CD4-positive, alpha-beta memory T cell (primary cell): ENCODE measurements at places on chromosomes 13 and 19. TPM values are rescaled to one million over a fixed set of nuclear protein-coding genes. Genes with fewer than 3 reads are reported as not detected.

DNA sequence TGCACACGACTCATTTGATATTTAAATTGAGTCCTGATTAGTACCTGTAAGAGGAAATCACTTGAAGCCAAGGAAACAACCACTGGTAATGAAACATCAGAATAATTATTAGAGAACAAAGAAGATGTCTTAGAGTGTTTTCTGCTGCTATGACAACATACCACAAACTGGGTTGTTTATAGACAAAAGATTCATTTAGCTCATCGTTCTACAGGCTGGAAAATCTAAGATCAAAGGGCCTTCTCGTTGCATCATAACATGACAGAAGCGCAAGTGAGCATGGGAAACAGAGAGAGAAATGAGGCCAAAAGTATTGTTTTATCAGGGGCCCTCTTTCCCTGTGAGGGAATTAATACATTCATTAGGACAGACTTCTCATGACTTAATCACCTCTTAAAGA, 1024.0 kb upstream of the PCDH9 start:
- H3K36me3 ChIP-seq, result no peaks in the 10 kb centered on the region
- H3K27me3 ChIP-seq, result no peaks in the 10 kb centered on the region
- no peaks in the 10 kb centered on the region for H3K4me1 ChIP-seq
- no peak overlapping the region for H3K4me3 ChIP-seq
- no peak overlapping the region for H3K27ac ChIP-seq

GRCh38 chr13:27267596-27267995, 3.0 kb upstream of the RASL11A start:
- H3K36me3 ChIP-seq, result no peaks in the 10 kb centered on the region
- DNase-seq, result no peak
- H3K4me3 ChIP-seq, result no peak overlapping the region
- no peak overlapping the region for H3K27ac ChIP-seq

Gene C19orf25
- 79.8 TPM for total RNA-seq

- no peak overlapping the region for H3K27ac ChIP-seq
- no peak for DNase-seq
- H3K4me3 ChIP-seq, result no peak overlapping the region
Observed at GRCh38 chr13:36543671-36544070, 111.4 kb downstream of the CCNA1 start.

Gene ATXN8OS
- not detected for total RNA-seq

DNA sequence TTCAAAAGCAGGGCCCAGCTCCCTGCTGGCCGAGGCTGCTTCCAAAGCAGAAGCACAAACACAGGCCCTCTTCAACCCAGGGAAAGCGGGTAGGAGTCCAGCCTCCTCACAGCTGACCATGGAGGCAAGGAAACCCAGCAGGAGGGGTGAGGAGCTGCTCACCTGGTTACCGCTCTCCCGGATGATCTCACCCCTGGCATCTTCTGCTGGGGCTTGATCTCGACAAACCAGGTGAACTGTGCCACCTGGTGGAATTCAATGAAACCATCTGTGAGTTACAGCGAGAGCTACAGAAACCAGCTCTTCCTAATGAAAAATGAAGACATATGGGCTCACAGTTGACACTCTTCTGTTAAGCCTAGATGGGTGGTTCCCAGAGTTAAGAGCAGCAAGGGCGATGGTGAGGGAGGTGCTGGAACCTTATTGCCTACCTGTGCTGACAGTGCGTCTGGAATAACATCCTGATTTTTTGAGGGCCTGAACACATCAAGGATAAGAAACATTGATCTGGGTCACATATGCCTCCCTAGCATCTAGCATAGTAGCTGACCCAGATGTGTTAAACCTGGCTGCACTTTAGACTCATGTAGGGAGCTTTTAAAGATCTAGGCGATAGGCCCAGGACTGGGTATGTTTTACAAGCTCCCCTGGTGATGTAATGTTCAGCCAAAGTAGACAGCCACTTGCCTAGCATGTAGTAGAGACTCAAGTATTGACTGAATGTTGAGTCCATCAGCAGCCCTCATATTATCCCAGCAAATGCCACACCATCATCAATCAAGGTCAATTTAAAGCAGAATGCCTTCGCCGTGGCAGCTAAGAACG, 6.1 kb downstream of the DHRS12 start:
- H3K27me3 ChIP-seq, result no peaks in the 10 kb centered on the region
- H3K4me3 ChIP-seq, result no peak overlapping the region
- H3K27ac ChIP-seq, result peak overlapping the region; percentile 11
- DNase-seq, result peak; percentile 67
- H3K36me3 ChIP-seq, result peaks cover 7% of the 10 kb centered on the region
- peaks cover 17% of the 10 kb centered on the region for H3K4me1 ChIP-seq

GRCh38 chr13:28041501-28041900, 53.0 kb upstream of the URAD start:
- no peaks in the 10 kb centered on the region for H3K27me3 ChIP-seq
- H3K4me1 ChIP-seq, result no peaks in the 10 kb centered on the region
- H3K4me3 ChIP-seq, result no peak overlapping the region
- no peaks in the 10 kb centered on the region for H3K36me3 ChIP-seq
- DNase-seq, result no peak
- no peak overlapping the region for H3K27ac ChIP-seq

Gene CD177
- total RNA-seq, result not detected

DNA sequence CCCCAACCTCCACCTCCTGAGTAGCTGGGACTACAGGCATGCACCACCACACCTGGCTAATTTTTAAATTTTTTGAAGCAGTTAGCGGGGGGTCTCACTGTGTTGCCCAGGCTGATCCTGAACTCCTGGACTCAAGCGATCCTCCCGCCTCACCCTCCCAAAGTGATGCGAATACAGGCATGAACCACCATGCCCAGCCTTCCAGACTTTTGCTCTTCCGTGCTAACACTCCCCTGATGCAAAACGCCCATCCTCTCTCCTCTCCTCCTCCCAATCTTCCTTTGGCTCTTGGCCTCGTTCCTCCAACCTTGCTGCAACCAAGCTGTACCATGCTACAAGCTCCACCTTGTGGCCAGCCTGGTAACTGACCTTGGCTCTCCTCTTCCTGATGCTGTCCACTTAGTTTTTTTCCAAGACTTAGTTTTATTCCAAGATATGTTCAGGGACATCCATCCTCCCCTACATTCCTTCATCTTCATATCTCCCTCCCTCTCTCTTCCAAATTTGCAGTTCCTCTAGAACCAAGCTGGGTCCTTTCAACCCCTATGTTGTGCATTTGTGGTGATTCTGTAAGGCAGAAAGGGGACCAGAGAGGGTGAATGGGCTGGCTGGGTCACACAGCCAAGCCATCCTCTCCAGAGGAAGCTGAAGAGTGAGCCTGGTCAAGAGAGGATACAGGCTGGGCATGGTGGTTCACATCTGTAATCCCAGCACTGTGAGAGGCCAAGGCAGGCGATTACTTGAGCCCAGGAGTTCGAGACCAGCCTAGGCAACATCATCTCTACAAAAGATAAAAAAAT, 32.8 kb downstream of the TINCR start:
- H3K27ac ChIP-seq, result no peak overlapping the region
- H3K4me1 ChIP-seq, result no peaks in the 10 kb centered on the region
- no peak overlapping the region for H3K4me3 ChIP-seq
- no peak for DNase-seq
- no peaks in the 10 kb centered on the region for H3K27me3 ChIP-seq

Gene RXFP2
- not detected for total RNA-seq

GRCh38 chr13:109737606-109738005, 48.8 kb downstream of the IRS2 start:
- no peak overlapping the region for H3K27ac ChIP-seq
- no peaks in the 10 kb centered on the region for H3K27me3 ChIP-seq
- no peaks in the 10 kb centered on the region for H3K36me3 ChIP-seq
- no peaks in the 10 kb centered on the region for H3K4me1 ChIP-seq
- H3K4me3 ChIP-seq, result no peak overlapping the region

Gene CEACAM16
- total RNA-seq, result not detected

DNA sequence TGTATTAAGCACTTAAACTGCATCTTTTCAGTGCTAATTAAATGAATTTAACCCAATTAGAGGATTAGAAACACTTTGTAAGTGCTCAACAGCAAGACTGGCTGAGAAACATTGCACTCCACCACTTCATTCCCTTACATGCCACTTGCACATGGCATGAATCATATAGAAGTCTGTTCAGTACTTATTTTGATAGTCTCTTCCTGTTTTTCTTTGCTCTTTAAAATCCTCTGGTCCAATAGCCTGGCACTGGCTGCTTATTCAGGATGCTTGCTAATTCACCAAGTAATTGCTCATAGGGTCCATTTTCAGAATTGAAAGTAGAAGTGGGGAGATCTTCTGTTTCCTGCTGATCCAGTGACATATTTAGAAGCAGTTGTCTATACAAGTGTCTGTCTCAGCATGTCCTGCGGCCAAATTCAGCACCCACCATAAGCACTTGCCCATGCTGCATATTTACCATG, 900.1 kb downstream of the PCDH9 start:
- H3K27me3 ChIP-seq, result no peaks in the 10 kb centered on the region
- no peak overlapping the region for H3K27ac ChIP-seq
- no peak overlapping the region for H3K4me3 ChIP-seq
- H3K36me3 ChIP-seq, result no peaks in the 10 kb centered on the region
- no peaks in the 10 kb centered on the region for H3K4me1 ChIP-seq

GRCh38 chr19:47720669-47721422, 7.6 kb downstream of the EHD2 start:
- H3K4me1 ChIP-seq, result no peaks in the 10 kb centered on the region
- no peak overlapping the region for H3K27ac ChIP-seq

Gene MBNL2
- total RNA-seq, result 33.0 TPM

DNA sequence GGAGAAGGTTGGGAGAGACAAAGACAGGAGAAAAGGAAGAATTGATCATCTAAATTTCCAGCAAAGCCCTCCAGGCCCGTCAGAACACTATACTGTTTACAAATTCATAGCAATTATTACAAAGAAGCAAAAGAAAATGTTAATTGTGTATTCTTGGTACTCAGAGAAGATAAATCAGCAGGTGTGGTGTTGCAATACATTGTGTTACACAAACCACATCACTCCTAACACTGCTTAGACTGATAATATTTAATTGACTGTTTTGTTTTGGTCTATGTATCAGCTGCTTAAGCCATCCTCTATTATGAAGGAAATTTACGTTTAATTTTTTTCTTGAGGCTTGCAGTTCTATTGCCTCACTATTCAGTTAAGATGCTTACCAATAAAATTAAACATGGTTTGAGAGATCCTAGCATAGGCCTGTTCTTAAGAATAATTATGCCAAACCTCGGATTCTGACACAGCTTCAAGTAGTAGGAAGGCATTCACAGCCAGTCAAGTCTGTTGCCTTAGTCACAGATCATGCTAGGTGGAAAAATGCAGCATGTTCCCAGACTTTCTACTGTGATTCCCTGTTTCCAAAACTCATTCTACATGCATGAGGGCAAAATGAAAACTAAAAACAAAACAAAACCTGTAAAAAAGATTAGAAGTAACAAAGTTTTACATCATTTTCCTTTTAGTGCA, 129.2 kb downstream of the TBC1D4 start:
- H3K36me3 ChIP-seq, result no peaks in the 10 kb centered on the region
- DNase-seq, result no peak
- H3K27ac ChIP-seq, result no peak overlapping the region

GRCh38 chr13:72527333-72527732, 200.1 kb downstream of the MZT1 start:
- no peak overlapping the region for H3K4me3 ChIP-seq
- H3K36me3 ChIP-seq, result no peaks in the 10 kb centered on the region
- H3K27me3 ChIP-seq, result no peaks in the 10 kb centered on the region
- H3K4me1 ChIP-seq, result no peaks in the 10 kb centered on the region

DNA sequence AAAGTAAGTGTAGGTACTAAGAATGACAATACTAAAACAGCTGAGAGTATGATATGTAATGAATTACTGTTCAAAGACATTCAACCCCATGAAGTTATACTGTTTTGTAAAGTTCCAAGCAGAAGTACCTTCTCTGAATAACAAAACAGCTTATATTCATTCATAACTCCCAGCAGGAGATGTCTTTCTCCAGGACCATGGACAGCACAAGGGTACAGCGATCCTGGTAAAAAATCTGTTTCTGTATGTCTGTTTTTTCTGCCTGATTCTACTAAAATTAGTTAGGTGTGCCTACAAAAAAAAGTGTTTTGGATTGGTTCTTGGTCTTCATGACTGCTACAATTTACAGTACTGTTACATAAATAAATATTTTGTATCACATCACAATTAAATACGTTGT, 172.5 kb upstream of the SLITRK5 start:
- H3K27ac ChIP-seq, result no peak overlapping the region
- no peaks in the 10 kb centered on the region for H3K36me3 ChIP-seq
- no peaks in the 10 kb centered on the region for H3K4me1 ChIP-seq
- DNase-seq, result no peak

DNA sequence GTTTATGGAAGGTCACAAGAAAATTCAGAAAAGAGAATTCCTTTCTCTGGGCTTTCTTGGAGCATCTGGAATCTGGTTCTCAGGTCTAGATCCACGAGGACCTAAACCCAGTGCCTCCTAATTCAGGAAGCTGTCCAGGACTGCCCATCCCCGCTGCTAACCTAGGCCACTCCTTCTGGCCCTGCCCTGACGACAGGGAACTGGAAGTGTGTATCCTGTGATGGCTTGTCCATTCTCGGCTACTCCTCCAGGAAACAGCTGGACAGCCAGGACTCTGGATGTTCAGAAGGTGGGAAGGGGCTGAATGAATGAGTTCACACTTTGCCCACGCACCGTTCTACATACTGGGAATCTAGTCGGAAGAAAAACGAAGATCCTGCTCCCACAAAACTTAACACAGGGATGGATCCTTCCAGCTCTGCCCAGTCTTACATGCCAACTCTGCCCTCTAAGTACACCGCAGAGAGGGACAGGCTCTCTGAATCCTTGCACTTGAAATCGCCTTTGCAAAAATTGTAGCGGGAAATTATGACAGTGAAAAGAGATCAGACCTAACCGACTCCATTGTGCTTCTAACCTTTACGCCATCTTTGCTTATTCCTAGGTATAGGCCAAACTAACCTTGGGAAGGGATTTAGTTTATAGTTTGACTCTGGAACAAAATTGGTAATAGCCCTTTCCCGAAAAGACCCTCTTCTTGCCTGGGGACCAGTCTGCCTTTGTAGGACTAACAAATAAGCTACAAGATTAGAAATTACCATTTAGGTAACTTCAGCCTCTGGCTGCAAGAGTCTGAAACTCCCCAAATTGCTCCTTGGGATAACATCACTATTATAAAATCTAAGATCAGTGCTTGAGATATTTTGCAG, 1.8 kb downstream of the LSM4 start:
- no peaks in the 10 kb centered on the region for H3K36me3 ChIP-seq
- no peak overlapping the region for H3K4me3 ChIP-seq

DNA sequence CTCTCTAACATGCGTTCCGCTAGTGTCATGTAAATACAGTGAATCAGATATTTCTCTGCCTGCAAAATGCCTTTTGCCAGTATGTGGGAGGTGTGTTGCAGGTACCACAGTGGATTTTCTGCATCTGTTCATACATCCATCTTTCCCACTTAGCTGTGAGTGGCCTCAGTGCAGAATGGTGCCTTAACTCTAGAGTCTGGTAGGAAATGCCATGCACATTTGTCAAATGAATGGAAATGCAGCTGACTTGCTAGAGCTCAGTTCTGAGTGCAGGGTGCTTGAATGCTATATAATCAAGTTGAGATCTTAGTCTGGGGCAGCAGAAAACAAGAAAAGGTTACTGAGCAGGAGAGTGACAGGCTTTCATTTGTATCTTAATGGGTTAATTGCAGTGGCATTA, 68.2 kb downstream of the LRCH1 start:
- H3K36me3 ChIP-seq, result no peaks in the 10 kb centered on the region
- peaks cover 18% of the 10 kb centered on the region for H3K4me1 ChIP-seq
- H3K4me3 ChIP-seq, result no peak overlapping the region
- no peak for DNase-seq
- H3K27me3 ChIP-seq, result no peaks in the 10 kb centered on the region
